Breast epithelium (tissue), 4 donors: ENCODE measurements at places on chromosomes 6 and 20. TPM values are rescaled to one million over a fixed set of nuclear protein-coding genes. Genes with fewer than 3 reads are reported as not detected.

ZBP1 gene
- total RNA-seq, result not detected

TMEM170B gene
- 5.6 TPM for total RNA-seq

ULBP2 gene
- total RNA-seq, result 1.3 TPM

HLA-DPA1 gene
- total RNA-seq, result 75.4 TPM

HLA-E gene
- 803 TPM for total RNA-seq

ZMYND8 gene
- total RNA-seq, result 41.4 TPM

COL19A1 gene
- total RNA-seq, result 0.15 TPM

GSTA1 gene
- not detected for total RNA-seq

MYL9 gene
- 112 TPM for total RNA-seq
